ENCODE measurements at places on chromosomes 2 and 18.

DNA sequence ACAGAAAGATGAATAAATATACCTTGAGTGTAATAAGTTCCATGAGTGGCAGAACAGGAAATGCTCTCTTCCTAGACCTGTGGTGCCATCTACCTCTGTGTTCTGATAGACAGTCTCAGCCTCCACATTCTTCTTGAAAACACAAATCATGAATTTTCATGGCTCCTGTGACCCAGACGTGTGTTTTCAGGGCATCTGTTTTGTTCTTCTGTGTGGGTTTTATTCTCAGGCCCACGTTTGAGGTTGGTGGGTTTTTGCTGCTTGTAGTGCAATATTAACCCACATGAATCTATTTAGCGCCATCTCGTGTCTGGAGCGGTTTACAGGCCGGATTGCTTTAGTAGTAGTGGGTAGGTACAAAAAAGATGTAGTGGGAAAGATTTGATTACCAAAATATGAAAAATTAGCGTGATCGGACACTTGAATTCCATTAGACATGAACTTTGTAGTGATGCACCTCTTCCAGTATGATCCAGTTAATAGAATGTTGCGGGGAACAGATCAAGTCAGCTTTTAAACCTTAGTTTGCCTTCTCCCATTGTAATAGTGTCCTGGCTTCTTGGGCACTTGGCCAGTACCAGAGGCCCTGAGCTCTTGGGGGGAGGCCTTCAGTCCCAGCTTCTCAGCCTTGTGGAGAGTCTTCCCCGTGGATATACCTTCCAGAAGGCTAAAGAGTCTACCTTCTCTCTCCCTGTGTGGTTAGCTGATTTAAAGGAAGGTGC is 256.5 kb downstream of the TPGS2 start:
- no peak for DNase-seq

GRCh38 chr2:216648105-216648504 is 14.9 kb downstream of the IGFBP2 start:
- no peak for DNase-seq

DNA sequence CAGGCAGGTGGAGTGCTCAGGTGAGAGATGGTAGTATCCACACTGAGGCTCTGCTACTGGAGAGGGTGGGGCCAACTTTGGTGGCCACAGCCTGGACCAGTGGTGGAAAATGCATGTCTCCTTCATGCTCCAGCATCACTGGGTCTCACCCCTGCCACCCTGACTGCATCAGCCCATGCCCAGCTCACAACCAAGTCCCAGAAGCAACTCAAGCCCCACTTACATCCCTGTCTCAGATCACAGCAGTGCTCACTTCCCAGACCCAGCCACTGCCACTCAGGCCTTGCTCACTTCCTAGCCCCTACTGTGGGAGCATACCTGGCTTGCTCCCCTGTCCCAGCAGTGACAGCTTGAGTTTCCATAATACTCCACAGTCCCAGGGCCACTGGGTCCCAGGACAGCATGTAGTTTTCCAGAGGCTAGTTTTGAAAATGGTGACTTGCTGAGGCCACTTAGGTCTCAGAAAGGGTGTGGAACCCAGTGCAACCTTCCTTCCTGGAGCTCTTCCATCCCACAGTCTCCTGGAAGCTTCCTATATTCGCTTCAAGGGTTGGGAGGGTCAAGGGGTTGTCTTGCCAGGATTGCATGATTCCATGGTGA is 58.8 kb downstream of the GPC1 start:
- DNase-seq, result no peak

GRCh38 chr2:197938555-197938954 is 134.2 kb downstream of the PLCL1 start:
- no peak for DNase-seq

- DNase-seq, result no peak
Observed at GRCh38 chr18:13540477-13541182, 185.7 kb downstream of the FAM210A start.

- DNase-seq, result peak; percentile 37
Observed at GRCh38 chr18:57586251-57587049, at the start of gene FECH. Gene FECH, minus strand, starts transcription at chr18:57586702. Its CDS starts 82 bp downstream, at chr18:57586620.

DNA sequence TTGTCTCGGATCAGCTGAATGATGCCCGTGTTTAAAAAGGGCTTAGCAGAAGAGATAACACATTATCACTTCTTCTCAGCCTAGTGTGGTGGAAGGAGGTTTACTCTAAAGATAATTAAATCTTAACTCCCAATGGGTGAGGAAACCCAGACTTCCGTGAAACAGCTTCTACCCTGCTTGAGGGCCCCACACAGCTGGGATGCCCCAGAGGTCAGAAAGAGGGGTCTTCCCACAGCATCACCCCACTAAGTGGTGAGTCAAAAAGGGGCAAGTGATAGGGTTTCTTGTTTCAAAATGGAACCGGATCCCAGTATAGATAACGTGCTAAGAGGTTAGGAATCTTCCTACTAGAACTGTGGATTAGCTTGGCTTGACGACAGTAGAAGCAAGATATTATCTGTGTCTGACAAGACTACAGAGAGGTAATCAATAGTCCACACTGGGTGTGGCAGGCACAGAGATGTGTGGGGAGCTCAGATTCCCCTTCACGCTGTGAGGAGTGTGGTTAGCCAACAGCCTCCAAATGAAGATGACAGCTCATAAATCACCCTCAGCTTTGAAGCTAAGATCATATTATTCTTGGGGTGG is 129.6 kb upstream of the COPS8 start:
- DNase-seq, result no peak

DNA sequence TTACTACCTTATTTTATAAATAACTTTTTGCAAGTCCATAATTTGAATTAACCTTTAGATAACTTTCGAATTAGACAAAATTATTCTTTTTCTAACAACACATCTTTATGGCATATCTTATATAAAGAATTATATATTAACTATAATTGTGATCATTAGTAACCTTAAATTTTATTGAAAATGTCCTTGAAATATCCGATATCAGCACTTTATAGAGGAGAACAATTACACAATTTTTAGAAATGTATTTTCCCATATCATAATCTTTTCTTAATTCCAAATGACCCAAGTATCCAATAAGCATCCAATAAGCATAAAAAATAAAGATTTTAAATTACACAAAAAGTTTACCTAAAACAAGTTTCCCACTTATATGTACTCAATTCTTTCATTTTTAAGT is 7.3 kb upstream of the GCC2 start:
- no peak for DNase-seq

GRCh38 chr2:33595385-33595784 is 3.7 kb downstream of the FAM98A start:
- DNase-seq, result no peak

DNA sequence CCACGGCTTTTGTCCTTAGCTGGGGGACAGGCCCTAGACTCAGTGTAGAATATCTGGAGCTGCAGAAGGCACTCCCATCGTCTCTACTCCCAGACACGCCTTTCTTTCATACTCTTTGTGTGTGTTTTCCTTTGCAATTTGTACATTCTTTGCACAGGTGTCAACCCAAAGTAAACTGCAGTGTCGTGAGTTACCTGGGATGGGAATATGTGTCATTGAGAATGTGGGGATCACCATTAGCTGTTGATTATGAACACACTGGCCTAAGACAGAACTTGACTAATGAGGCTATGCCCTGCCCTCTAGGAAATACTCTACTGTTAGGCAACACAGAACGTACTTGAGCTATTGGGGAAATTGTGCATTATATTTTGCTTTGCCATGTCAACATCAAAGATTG is 233.3 kb downstream of the SETBP1 start:
- DNase-seq, result no peak

GRCh38 chr2:224954980-224955379 is 87.3 kb downstream of the DOCK10 start:
- DNase-seq, result no peak

- peak; percentile 8 for DNase-seq
Observed at GRCh38 chr2:3223080-3223923, 154.3 kb downstream of the EIPR1 start.

GRCh38 chr2:45541450-45541849 is 69.6 kb downstream of the SRBD1 start:
- DNase-seq, result no peak

DNA sequence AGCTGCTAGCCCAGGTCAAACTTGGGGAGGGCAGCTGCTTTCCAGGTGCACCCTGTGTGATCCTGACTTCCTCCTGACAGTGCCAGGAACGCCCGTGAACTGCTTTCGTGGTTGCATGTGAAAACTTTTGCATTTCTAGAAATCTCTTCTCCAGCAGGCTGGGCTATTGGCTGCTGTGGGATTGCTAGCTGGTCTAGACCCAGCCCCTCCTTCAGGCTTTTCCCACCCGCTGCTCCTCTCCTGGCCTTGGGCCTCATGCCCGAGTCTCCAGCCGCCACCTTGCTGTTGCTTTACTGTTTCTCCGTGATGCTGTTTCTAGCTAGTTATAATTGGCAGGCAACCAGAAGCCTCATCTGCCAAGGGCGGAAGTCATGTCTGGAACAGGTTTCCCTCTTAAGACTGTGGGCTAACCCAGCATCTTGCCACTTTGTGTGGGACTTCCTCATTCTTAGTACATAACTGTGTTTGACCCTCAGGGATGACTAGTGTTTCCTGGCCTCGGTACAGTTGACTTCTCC is 27.0 kb upstream of the MGAT4A start:
- DNase-seq, result no peak

GRCh38 chr2:166727095-166727494 is 161.2 kb upstream of the XIRP2 start:
- no peak for DNase-seq

- no peak for DNase-seq
Observed at GRCh38 chr2:15313657-15314056, 247.5 kb downstream of the NBAS start.

GRCh38 chr18:44767807-44768206 is 87.1 kb downstream of the SETBP1 start:
- DNase-seq, result no peak

DNA sequence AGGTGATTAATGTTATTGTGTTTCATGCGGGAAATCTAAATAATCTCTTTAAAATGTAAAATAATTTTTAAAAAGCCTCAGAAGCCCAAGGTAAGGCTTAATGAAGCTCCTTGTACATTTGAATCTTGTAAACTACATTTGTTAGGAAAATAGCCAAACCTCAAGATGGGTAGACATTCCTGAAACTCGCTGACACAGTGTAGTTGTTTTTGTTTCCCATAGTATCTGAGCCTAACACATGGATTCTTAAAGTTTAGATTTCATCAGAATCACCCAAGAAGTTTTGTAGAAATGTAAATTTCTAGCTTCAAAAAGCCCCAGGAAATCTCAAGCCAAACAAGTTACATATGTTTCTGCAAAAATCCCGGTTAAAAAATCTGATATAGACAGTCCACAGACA is 1221.1 kb upstream of the ACVR2A start:
- no peak for DNase-seq

GRCh38 chr2:7012141-7012764 is 95.0 kb downstream of the RNF144A start:
- no peak for DNase-seq

DNA sequence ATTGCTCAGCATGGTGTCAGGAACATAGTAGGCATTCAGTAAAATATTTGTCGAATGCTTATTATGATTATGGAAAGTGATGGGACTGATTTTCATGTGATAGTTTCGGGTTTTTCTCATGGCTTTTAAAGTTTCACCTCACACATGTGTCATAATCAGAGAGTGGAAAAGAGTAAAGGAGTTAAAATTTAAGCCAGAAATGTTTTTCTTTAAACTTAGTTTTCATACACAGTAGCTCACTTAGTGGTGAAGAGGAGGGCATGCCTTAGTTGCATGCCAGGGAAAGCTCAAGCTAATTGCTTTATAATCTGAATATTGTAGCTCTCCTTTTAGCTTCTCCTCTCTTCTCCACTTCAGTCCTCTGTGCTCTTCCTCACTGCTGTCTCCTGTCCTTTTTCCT is 38.0 kb downstream of the EHBP1 start:
- no peak for DNase-seq

GRCh38 chr2:72457801-72458516 is 310.3 kb upstream of the CYP26B1 start:
- no peak for DNase-seq

- DNase-seq, result no peak
Observed at GRCh38 chr2:226378753-226379705, 420.6 kb downstream of the IRS1 start.

GRCh38 chr2:222261504-222261903 is 37.3 kb downstream of the PAX3 start:
- DNase-seq, result no peak

DNA sequence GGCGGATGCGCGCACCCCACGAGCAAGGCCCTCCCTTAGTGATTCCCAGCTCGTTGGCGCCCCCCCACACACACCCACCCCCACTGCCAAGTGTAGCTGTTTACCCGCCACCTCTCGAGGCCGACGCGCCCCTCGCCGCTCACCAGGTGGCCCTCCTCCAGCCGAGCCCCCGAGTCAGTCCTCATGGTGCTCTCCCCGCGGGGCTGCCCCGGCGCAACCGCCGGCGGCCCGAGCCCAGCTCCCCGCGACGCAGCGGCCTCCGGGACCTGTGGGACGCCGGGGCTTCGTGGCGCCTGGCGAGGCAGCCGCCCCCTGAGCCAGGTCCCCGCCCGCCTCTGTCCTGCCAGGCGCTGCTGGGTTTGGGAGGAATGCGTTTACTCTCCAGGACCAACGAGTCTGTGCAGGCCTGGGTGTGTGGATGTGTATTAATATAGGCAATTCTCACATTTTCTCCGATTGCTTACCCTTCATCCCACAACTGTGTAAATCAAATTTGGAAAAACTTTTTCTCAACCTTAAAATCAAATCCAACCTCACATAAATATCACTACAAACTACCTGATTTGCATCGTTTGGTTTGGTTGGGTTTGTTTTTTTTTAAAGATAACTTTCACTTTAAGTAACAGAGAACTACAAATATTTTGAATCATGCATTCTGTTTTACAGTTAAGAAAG is at the start of gene TMEM237:
Gene TMEM237, minus strand, starts transcription at position 288 of the 675 bp plus-strand sequence. Its CDS starts 103 bp downstream, at position 185.
- DNase-seq, result peak; percentile 9

DNA sequence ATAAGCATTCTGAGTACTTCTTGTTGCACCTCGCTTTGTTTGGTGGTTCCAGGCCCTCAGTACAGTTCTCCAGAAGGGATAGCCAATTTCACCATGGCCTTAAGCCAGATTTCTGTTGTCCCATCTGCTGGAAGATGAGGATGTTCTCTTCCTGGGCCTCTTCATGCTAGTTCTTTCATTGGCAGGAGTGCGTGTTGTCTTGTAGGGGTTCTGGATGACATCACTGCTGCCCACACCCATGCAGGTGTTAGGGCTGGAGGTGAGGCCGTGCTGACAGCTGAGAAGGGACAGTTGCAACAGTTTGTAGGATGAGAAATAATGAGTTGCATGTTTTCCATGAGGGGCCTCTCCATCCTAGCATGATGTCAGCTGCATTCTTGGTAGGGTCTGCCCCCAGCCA is 142.9 kb downstream of the LDLRAD4 start:
- DNase-seq, result no peak

DNA sequence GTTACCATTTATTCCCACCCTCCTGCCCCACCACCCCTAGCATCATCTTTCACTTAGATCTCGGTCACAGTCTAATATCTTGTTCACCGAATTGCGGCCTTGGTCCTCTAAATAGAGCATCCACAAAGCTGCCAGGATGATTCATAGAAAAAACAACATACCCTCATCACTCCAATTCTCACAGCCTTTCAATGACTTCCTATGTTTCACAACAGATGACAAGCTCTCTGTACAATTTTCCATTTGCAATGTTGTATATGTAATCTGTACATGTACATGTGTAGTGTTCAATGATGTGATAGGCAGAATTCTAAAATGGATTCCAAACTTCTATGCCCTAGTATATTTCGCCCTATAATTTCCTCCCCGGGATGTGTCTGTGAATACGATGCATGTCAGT is 675.6 kb upstream of the CELF4 start:
- no peak for DNase-seq

- DNase-seq, result no peak
Observed at GRCh38 chr18:2894131-2894840, 47.5 kb downstream of the EMILIN2 start.

Measured in activated CD4-positive, CD25-positive, alpha-beta regulatory T cell (primary cell).